ENCODE measurements at places on chromosomes 5 and 9. TPM values are rescaled to one million over a fixed set of nuclear protein-coding genes. Genes with fewer than 3 reads are reported as not detected.

CCDC69 gene
- total RNA-seq = 1.2 TPM

AJM1 gene
- total RNA-seq = 2.8 TPM

LCN12 gene
- 0.46 TPM for total RNA-seq

FGF18 gene
- 0.69 TPM for total RNA-seq

C9orf153 gene
- total RNA-seq = 0.46 TPM

BTNL8 gene
- not detected for total RNA-seq

OLFML2A gene
- total RNA-seq = 2.3 TPM

PCDHB2 gene
- total RNA-seq = 12.7 TPM

UGT3A2 gene
- total RNA-seq = 0.69 TPM

CTSL gene
- 36.7 TPM for total RNA-seq

AFAP1L1 gene
- total RNA-seq = 5.5 TPM
